ENCODE measurements at places on chromosomes 7 and 10.

- DNase-seq: no peak
Measured at GRCh38 chr10:121337427-121337826, 260.8 kb downstream of the FGFR2 start.

- DNase-seq: no peak
Measured at GRCh38 chr7:43785420-43785819, 26.9 kb downstream of the BLVRA start.

DNA sequence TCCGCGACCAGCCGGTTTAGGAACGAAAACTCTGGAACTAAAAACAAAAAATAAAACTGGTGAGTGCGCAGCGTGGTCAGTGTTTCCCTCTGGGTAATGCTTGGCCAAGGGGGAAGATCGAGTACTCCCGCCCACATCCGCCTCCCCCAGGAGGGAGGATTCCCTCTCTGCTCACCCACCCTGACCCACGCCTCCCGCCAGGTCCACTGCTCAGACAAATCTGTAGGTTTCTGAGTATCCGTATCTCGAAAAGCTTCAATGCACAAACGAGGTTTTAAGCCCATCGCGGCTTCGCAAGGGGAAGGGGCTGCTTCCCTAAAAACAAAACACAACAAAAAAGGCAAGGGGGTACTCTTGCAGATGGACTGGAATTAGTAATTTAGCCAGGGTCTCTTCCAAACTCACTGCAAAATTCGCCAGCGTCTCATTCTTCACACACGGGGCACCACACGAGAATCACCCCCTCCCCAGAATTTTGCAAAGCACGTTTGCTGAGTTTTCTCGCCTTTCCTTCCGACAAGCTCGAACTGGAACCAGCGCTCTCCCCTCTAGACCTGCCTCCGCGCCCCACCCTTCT, 75.2 kb downstream of the INSIG1 start:
- no peak for DNase-seq

DNA sequence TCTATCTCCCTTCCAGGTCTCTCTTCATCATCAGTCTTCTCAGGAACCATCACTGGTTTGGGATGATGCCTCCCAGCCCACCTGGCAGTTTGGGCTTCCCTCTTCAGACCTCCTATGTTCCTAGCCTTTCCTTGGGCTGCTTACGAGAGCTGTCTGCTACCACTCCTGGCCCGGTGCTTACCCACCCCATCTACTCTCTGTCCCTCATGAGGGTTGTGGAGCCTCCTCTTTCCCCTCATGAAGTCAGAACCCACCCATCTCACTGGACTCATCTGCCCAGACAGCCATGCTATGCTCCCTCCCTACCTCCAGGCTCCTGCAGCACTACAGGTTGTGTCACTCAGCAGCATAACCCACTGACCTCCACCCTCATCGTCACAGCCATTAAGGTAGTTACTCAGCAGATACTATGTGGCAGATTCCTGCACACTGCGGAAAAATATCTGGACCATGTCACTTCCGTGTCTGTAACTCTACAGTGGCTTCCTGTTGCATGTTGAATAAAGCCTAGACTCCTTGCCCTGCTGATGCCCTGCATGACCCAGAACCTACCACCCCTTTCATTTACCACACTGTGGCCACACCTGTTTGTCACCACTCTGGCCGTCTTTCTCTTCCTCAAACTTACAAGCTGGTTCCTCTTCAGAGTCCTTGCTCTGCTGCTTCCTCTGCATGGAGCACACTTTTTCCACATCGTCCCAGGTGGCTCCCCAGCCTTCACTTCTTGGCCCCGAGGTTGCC, 2.0 kb downstream of the DBNL start:
- DNase-seq: no peak

DNA sequence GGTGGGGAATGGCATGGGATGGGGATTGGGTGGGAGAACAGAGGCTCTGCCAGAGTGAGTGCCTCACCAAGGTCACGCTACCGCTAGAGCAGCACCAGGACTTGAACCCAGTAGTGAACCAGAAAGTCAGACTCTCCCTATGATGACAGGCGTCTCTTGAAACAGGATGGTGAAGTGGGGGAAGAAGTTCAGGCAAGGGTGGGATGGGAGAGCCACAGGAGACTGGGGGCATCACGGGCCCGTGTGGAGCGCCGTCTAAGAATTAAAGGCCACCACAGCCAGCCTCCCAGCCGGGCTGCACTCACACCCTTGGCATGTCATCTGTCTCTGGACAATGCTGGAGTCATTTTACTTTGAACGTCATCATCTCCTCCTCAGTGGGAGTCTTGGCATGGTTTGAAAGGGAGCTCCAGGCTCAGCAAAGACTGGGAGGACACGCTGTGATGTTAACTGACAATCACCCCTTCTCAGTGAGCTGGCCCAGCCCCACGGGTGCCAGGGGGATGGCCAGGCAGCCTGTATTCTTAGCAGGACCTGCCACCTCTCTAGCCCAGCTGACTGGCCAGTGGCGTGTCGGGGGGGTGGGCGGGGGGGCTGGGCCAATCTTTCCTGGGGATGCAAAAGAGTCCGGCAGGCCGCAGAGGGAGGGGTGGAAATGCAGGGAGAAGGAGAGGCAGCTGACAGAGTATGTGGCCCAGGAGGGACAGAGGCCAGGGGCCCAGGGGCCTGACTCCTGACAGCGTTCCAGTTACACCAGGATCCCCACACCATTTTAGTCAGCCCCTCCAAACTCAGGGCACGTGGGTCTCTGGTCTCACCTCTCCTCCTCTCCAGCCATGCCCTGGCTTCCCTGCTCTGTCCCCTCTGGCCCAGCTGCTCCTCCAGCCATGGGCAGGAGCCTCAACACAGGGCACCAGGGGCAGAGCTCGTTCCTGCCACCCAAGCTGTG, 96.2 kb downstream of the VOPP1 start:
- no peak for DNase-seq

GRCh38 chr7:4164556-4164955, 517.5 kb upstream of the FOXK1 start:
- DNase-seq: no peak

- DNase-seq: no peak
Measured at GRCh38 chr10:46050941-46051623, 5.0 kb upstream of the MSMB start.

DNA sequence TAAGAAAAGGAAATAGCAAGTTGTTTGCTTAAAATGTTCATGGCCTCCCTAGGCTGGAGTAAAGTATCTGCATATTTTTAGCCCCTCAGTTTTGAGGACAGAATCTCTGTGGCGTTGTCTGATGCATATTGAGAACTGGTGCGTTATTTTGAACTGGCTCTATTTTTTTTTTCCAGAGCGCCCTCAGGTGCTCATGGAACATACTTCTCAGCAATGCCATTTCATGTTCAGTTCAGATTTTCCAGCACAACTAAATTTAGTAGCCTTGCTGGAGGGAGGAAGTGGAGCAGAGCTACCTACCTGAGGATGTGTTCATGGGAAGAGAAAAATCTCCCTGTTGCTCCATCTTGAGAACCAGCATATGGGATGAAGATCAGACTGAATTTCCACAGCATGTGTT, 870.5 kb downstream of the LRMDA start:
- no peak for DNase-seq

DNA sequence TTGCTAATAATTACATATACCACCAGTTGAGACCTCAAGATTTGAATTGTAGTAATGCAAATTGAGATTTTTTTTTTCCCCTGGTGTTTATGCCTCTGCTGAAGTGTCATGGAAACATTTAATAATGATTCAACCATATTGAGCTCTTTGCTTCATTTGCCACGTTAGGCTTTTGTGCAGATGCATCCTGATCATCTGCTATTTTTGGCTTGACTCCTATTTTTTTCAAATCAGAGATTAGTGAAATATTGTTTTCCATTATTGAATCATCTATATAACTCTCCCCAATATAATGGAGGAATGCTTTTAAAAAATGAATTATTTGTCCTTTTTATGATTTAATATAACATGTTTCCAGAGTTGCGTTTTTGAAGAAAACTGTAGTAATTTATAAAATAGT, 115.1 kb downstream of the SRI start:
- no peak for DNase-seq

GRCh38 chr10:127254276-127254675, 57.9 kb upstream of the INSYN2A start:
- no peak for DNase-seq

GRCh38 chr7:127892488-127893314, 138.5 kb downstream of the LRRC4 start:
- DNase-seq: no peak

All from activated T-helper 2 cell treated with anti-CD3 and anti-CD28 coated beads, Interferon-gamma antibody, Interleukin-2, Interleukin-4, amounts not matched to agents 10 μg/mL and 5 μg/mL and 100 μg/mL, durations not matched to agents 14 hours and 24 hours and 36 hours (primary cell).